Non-pigmented ciliary epithelial cell (primary cell): ENCODE measurements at places on chromosomes 5 and 9.

DNA sequence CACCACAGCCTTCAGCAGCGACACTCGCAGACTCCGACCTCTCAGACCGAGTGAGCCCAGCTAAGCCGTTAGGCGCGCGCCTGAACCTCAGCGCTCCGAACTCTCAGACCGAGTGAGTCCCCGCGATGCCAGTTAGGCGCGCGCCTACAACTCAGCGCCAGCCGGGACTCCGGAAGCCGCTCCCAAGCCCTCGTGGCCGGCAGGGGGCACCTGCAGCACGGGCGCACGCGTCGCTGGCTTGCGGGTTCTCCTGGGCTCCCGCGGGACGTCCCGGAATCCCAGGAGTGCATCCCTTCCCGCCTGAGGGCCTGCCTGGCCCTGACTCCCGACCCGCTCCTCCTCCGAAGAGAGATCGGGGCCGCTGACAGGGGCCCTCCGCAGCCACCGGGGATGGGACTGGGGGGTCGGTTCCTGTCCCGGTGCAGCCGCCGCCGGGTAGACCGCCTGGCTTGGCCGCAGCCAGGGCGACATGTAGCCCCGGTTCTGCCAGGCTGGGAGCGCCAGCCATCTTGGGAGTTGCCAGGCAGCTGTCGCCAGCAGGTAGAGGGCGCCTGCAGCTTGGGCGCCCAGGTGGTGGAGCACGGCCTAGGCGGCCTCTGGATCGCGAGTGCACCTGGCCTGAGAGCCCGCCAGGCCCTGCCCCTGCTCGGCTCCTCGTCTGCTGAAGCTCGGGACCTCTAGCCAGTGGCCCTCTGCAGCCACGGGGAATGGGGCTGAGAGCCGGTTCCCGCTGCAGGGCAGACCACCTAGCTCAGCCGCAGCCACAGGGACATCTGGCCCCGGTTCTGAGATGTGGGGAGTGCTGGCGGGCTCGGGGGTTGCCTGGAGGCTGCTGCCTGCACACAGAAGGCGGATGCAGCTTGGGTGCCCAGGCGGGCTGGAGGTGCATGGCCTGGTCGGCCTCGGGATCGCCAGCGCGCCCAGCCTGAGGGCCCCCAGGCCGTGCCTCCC is at the start of gene ANKRD18A:
ANKRD18A (minus strand) TSS at position 114 of the 951 bp plus-strand sequence. CDS start 311 bp downstream, outside the sequence.
- DNase-seq: no peak

DNA sequence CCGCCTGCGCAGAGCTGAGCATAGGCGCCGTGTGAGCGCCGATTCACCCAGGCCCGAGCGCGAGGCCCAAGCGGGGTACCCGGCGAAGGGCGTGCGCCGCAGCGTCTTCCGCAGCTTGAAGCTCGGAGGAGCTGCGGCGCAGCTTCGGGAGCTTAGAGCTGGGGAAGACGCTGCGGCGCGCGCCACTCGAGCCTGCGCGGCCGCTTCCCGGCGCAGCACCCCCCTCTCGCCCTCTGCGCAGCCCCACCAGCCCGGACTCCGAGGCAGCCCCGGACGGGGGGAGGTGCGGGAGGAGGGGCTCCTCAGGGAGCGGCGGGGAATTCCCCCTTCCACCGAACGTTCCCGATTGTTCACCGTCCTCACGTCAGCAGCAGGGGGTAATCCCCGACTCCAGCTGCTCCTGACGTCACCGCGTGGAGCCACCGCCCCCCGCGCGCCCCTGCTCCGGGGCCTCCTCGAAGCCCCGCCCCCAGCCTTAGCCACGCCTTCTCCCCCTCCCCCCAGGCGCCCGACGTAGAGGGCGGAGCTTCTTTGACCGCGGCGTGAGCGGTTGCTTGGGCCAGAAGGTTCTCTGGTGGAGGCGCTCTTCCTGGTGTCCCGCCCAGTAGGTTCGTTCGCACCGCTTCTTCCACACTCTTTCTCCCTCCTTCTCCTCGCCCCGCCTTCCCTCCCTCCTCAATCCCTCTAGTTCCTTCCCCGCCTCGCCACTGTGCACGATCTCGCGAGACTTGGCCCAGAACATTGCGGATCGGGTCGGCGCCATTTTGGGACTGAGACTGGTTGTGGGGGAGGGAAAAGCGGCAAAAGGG is at the start of gene GPBP1:
GPBP1 (plus strand) TSS at position 741 of the 809 bp plus-strand sequence. CDS start 40,072 bp downstream, outside the sequence.
- peak; percentile 98 for DNase-seq

GRCh38 chr9:89655990-89656657 is 51.3 kb downstream of the GADD45G start:
- no peak for DNase-seq

- no peak for DNase-seq
Observed at GRCh38 chr5:34563931-34564709, 92.0 kb upstream of the RAI14 start.

DNA sequence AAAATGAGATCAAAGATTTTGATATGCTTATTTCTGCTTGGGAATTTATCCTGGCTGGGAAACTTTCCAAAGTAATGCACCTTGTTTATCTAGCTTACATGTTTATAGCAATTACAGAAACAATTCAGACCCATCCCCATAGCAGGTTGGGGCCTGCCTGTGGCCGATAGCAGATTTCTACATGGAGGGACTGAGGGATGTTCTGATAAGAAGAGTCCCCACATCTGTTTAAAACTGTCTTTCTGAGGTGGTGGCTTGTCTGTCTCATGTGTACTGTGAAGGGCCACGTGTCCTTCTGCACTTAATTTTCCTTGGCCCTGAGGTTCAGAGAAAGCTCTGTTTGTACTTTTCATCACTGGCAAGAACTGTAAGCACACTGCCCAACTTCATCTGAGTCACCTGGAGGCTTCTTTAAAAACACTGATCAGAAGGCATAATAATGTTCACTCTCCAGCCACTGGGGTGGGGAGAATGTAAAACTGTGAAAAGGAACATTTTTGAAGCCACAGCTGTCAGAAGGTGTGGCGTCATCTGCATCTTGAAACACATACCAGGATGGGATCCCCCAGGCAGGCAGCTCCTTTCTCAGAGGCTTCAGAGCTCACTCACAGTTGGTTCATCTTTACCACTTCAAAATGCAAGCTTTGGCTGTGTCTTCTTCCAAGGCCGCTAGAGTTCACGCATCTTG is 80.3 kb downstream of the MAP1B start:
- no peak for DNase-seq

DNA sequence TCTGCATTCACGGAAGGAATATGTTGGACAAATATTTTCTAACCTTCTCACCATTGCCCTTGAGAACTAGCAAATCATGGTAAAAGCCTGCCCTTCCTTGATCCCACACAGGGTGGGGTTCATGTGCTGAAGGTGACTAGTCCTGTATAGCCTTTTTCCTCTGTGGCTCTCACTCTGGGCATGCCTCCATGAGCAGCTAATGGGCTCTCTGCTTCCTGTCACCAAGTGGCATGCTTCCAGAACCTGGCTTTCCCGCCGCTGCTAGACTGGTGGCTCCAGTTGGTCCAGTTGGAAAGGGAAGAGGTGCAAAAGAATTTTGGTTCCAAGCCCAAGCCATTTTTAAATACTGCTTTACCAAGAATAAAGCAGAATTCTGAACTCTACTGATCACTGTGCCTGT is 35.5 kb downstream of the FBXO10 start:
- DNase-seq: no peak

DNA sequence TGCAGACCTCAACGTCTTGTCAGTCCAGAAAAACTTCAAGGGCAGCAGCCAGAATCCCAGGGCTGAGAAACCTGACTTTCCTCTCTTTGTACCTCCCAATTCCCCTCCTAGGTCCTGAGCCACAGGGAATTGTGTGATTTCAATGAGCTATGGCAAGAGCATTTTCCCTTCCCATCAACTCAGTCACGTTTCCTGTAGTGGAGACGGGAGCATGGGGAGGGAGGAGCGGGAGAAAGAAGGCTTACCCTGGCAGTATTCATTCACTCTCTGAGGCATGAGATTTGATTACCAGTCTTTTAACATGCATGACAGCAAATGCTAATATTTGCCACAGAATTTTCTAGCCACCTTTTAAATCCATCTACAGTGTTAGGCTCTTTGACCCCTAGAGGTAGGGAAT is 109.4 kb upstream of the TBCA start:
- no peak for DNase-seq

GRCh38 chr9:19481121-19481870 is 72.5 kb downstream of the ACER2 start:
- no peak for DNase-seq

DNA sequence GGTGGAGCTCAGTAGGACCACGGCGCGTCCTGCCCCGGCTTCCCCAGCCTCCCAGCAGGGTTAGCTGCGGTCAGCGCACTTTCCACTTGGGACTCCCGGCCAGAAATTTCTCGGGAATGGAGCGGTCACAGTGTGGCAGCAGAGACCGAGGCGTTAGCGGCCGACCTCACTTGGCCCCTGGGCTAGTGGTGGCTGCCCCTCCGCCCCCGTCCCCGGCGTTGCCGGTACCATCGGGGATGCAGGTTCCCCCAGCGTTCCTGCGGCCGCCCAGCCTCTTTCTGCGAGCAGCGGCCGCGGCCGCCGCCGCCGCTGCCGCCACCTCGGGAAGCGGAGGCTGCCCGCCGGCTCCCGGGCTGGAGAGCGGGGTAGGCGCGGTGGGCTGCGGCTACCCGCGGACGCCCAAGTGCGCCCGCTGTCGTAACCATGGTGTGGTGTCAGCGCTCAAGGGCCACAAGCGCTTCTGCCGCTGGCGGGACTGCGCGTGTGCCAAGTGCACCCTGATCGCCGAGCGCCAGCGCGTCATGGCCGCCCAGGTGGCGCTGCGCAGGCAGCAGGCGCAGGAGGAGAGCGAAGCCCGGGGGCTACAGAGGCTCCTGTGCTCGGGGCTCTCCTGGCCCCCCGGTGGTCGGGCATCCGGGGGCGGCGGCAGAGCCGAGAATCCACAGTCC is 460 bp downstream of the DMRTA1 start:
- DNase-seq: no peak

- no peak for DNase-seq
Observed at GRCh38 chr9:128056086-128056485, 11.0 kb downstream of the NAIF1 start.

DNA sequence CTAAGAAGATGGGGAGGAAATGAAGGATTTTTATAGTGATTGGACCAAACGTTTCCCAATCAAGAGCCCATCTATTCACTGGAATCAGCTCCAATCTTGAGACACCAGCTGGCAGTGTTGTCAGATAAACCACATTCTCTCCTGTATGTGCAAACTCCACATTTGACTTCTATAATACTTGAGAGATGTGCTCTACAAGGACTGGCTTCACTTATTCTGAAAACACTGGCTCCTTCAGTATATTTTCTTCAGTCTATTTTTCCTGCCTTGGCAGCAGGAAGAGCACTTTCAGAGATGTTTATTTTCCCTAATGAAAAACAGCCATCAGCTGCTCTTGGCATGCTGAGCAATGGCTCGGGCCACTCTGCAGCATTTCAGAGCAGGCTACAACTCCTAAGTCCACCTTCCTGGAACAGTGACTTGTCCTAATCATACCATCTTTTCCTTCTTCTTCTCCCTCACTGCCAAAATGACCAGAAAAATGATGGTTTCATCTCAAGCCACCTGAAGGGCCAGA is 96.9 kb upstream of the FSTL4 start:
- DNase-seq: no peak

GRCh38 chr5:108421713-108422112 is 39.8 kb upstream of the FBXL17 start:
- DNase-seq: no peak

DNA sequence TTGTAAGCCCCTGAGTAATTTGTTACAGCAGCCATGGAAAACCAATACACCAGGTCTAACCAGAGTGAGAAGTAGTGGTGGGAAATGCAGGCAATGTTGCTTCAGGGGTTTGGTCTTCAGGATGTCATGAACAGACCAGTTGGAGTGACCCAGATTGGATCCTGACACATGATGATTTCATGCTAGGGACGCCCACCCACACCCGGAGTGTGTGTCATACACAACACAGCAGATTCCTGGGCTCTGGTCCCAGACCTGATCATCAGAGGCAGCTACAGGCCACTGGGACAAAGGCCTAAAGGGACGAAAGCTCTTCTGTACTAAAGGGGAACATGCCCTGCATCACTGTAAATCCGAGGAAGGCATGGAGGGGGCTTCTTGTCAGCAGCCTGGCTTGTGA is 194.2 kb downstream of the NSG2 start:
- DNase-seq: no peak

- no peak for DNase-seq
Observed at GRCh38 chr5:16617274-16617968, 624 bp upstream of the RETREG1 start.

DNA sequence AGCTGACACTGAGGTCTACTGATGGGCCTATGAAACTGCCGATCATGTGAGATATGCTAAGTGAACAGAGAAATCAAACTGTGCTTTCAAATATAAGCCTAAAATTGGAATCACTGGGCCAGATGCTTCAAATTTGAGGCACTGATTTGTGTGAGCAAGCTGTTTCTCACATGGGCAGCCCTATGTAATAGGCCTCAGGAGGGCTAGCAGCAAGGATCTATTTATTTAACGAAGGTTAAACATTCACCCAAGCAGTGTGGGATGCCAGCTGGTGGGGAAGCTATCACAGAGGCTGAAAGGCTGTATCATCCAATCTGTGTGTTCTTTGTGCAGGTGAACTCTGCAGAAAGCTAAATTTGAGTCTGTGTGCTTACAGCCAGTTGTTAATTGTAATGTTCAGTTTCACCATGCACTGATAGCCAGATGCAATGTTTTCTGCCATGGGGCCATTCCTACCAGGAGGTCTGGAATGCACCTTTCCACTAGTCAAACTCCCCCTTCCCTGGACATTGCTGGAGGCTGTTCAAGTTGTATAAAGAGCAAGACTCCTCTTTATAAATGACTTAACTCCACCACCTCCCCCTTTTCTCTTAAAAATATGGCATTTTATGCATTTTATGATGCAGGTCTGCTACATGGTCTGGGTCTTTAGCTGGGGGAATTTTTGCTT is 228.9 kb downstream of the SH3GL2 start:
- no peak for DNase-seq

- no peak for DNase-seq
Observed at GRCh38 chr9:114319147-114319546, 3.8 kb upstream of the ORM1 start.

- no peak for DNase-seq
Observed at GRCh38 chr5:133285583-133286021, 233.8 kb downstream of the HSPA4 start.

DNA sequence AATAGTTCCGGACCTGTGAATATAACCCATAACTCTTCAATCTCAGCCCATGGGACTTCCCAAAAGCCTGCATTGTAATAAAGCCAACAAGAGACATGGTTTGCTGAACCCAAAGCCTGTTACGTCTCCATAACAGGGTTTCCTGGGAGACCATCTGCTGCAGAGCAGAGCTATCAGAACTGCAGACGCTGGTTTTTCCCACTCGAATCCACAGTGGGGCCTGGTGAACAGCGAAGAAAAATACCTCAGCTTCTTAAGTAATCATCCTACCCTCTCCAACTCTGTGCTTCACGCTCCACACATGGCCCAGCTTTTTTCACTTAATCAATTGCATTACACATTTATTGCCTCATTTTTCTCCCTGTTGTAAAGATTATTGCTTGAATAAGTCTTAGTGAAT is 409.5 kb upstream of the GRIA1 start:
- no peak for DNase-seq

- DNase-seq: no peak
Observed at GRCh38 chr5:67289763-67290521, 93.3 kb upstream of the CD180 start.

DNA sequence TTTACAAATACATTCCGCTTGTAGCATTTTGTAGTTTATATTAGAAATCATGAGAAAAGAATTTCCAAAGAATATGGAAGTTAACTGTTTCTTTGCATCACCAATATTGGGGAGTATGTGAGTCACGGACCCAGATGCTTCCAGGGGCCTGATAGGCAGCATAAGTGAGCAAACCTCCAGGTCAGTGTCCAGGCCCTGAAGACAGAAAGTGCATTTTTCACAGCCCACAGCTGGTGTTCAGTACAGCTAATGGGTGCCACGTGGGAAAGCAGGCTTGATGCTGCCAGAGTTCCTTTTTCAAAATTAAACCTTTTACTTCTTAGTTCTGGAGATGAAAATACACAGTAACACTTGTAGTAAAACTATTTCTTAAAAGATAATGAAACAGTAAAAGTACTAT is 454.4 kb upstream of the ACTBL2 start:
- peak; percentile 20 for DNase-seq
